ENCODE measurements at places on chromosomes 11 and 22.

GRCh38 chr11:64848214-64848825 is 3.9 kb upstream of the CDC42BPG start:
- no peak for DNase-seq

GRCh38 chr11:19370100-19370861 is 129.5 kb upstream of the E2F8 start:
- DNase-seq: no peak

DNA sequence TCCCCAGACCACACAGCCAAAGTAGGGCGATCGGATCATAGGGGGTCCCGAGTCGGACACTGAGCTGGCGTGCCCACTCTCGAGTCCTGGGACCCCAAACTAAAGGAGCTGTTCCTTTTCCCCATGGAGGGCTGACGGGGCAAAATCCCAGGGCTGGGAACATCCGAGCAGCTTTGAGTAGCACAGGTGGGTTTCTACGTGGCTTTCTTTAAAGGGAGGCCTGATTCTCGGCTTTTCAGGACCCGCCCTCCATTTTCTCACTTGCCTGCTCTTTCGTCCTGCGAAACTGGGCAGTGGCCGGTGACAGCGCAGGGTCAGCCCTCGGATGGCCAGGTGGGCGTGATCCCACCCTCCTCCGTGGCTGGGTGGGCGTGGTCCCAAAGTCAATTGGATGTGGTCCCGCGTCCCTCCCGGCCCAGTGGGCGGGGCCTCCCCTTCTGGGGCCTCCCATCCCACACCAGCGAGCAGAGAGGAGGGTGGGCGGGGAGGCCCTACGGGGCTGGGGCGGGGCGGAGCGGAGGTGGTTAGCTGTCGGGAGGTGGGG is 17.5 kb upstream of the TXNRD2 start:
- DNase-seq: no peak

DNA sequence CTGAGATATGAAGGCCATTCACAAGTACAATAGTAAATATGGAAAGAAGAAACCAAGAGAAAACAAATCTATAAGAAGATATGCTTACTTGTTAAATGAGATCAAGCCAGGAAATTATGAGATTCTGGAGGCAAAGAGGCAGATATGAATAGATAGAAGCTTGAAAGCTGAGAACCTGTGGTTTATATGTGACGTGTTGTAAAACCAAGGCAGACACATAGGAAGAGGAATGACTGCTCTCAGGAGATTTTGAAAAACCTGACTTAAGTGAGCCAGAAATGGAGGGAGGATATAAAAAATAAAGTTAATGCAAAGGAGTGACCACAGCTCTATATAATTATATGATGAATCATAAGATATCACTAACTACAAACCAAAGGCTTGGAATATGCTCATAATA is 1160.5 kb upstream of the CNTN5 start:
- DNase-seq: no peak

DNA sequence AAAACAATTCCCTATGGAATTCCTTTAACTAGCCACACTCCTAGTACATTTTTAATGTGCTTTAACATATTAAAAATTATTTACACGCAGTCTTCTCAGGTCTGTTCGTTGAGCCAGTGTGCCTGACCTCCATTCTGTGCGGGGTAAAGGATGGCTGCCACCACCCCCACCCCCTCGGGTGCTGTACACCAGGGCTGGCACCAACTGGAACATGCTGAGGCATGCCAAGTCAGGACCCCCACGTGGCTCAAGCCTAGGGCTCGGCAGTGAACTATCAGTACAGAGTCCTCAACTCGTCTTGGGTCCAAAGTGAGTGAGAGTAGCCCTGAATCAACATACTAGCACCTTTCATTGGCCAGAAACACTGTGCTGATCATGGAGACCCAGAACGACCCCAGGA is 32.5 kb upstream of the PHF21B start:
- DNase-seq: no peak

DNA sequence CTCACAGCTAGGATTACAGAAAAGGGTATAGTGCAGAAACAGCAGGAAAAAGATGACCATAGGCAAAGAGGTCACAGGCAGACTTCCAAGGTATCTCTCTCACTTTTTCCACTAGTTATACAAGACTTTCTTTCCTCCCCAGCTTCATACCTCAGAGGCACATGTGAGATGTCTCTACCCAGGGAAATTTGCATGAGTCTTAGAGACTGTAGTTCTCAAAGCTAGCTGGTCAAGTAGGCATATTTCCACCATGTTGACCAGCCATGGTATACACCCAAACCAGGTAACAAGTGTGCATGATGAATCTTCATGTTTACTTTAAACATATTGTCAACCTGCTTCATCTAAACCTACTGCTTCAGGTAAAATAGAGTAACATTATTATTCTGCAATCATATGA is 27.9 kb downstream of the PRMT3 start:
- DNase-seq: no peak

DNA sequence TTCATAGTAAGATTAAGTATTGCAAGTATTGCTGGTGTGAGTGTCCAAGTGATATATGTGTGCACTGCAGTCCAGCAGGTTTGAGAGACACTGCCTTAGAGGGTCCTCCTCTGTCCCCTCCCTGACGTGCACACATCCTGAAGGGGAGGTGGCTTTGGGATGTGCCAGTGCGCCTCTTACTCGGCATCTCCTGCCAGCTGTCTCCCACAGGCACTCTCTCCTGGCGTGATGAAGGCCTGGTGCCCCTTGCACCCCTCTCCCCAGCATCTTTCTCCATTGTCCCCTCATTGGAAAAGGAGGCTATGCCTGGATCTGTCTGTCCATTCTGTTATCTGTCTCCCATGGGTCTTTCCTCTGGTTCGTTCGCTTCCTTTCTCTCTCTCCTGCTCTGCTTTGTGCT is 24.2 kb downstream of the GTPBP1 start:
- DNase-seq: peak; percentile 4

DNA sequence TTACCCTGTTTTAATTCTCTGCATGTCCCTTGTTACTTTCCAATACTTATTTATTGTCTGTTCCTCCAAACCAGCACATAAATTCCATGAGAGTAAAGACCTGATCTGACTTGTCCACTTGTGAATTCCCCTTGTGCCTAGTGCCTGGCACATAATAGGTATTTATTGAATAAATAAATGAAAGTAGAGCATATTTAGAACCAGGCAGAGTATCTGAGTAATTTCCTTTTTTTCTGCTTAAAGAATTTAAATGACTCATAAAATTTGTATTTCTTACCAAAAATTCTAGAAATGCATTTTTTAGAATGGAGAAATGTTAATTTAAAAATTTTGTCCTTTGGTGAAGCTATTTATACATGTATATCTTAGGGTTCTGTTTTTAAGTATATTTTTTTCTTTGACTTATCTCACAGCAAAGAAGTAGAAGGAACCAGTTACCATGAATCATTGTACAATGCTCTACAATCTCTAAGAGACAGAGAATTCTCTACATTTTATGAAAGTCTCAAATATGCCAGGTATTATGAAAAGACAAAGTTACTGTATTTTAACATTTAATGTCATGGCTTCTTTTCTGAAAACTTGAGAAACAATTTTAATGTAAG is 96.8 kb downstream of the ATM start:
- DNase-seq: no peak

GRCh38 chr11:253160-253885 is 16.5 kb downstream of the PSMD13 start:
- no peak for DNase-seq

GRCh38 chr22:32576553-32577253 is 102.1 kb downstream of the FBXO7 start:
- DNase-seq: no peak

- DNase-seq: peak; percentile 68
Measured at GRCh38 chr11:63478896-63479295, 12.1 kb downstream of the PLAAT5 start.

DNA sequence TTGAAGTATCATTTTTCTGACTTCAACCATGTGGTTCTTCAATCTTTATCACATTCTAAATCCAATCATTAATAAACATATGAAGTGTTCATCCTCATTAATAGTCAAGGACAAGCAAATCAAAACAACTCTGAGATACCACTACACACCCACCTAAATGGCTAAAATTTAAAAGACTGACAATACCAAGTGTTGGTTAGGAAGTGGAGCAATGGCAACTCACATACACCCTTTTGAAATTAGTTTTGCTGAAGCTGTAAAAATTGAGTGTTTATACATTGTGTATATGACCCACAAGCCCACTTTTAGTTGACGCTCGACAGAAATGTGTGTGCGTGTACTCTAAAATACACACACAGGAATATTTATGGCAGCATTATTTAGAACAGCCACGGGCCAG is 36.7 kb upstream of the LMO2 start:
- no peak for DNase-seq

GRCh38 chr11:28114116-28114515 is 5.9 kb downstream of the METTL15 start:
- DNase-seq: no peak

- no peak for DNase-seq
Measured at GRCh38 chr11:44994753-44995152, 44.1 kb upstream of the TP53I11 start.

DNA sequence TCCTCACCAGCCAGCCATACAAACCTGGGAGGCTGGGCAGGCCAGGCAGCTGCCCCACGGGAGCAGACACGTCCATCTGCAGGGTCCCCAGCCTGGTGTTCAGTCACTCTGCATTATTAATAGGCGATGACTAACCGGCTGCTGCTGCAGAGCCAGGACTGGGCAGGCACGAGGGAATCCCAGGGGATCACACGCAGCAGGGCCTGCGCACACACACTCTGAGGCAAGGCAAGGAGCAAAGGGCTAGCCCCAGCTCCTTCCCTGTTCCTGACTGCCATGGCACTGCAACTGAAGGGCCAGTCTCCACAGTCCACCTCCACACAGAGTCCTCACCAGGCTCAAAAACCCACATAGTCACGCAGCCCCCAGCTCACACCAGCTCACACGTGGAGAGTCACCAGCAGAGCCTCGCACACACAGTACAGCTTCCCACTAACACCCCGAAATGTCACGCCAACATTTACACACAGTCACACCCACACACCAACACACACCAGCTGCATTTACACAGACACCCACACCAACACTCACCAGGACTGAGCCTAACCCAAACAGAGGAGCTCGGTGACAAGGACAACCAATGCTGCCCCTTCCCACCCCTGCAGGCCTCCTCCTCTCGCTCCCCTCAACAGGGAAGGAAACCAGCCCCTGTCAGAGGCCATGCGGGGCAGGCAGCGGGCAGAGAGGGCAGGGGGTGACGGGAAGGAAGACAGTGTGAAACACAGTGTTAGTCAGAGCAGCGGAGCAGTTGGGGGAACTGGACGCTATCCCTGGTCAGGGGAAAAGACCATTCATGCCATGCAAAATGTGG is 47.3 kb downstream of the NRXN2 start:
- DNase-seq: no peak

- DNase-seq: no peak
Measured at GRCh38 chr11:78274739-78275138, 86.0 kb downstream of the USP35 start.

GRCh38 chr11:235180-235579 is 962 bp downstream of the SIRT3 start:
- DNase-seq: no peak

- no peak for DNase-seq
Measured at GRCh38 chr11:124301548-124301947, 12.2 kb downstream of the OR8D1 start.

DNA sequence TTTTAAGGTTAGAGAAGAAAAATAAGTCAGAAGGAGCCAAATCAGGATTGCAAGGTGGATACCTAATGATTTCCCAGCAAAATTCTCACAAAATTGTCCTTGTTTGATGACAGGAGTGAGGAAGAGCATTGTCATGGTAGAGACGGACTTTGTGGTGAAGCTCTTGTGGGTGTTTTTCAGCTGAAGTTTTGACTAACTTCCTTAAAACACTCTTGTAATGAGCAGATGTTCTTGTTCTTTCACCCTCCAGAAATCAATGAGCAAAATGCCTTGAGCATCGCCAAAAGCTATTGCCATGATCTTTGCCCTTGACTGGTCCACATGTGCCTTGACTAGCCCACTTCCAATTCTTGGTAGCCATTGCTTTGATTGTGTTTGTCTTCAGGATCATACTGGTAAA is 20.0 kb downstream of the CALCB start:
- DNase-seq: no peak

- no peak for DNase-seq
Measured at GRCh38 chr11:95085117-95085816, 4.4 kb upstream of the ENDOD1 start.

DNA sequence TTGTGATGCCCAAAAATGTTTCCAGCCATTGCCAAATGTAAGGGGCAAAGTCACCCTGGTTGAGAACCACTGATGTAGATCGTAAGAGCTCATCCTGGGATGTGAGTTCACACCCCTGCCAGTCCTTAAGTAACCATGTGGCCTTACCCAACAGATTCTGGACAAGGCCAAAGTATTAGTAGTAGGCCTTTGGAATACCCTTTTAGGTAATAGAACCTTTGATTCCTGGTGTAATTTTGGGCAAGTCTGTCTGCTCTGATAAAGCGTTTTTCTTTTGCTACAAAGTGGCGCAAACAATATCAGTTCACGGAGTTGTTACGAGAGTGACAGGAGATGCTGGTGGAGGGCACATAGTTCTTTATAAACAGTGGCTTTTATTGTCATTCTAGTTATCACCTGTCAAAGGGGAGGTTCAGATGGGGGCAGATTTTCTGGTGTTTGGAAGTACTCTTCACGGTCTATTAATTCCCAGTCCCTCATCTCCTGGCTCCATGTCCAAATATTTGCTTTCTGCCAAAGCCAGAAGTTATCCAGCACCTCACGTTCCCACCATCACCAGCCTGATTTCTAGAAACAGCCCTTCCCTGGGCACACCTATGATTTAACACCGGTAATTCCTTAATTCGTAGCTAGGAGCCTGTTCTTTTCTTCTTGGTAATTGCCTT is 73.8 kb upstream of the CRYBB3 start:
- DNase-seq: no peak

DNA sequence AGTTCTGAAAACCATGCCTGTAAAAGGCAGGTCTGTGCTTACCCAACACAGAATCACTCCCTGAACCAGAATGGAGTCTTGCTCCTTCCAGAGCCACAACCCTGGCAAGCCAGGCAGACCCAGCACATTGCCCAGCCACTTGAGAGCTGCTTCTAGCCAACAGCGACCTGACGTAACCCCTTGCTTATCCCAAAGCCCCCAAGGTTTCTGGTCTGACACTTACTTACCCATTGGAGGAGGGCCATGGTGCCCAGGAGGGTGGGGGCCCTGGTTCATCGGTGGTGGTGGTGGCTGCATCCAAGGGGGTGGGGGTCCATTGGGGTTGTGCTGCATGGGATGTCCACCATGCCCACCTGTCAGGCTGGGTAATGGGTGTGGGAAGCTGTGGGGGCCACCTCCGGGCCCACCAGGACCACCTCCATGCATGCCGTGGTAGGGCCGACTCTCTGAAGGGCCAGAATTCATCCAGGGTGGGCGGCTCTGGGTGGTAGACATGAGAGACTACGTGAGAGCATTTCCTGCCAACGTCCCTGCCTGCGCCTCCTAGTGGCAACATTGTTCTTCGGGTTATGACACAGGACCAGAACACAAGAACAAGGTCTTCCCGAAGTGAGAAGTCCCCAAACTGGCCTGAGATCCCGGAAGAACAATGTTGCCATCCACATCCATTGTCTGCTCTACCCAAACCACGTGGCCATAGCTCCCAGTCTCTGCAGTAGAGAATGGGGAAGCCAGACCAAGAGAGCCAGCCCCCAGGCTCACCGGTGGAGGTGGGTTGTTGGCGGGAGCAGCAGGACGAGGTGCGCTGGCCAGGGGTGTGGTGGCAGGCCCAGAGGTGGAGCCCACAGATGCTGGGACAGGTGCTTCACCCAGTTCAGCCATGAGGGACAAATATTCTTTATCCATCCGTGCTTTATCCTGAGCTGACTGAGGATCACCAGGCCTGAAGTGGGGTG is 7.8 kb upstream of the PYGM start:
- DNase-seq: no peak

Measured in MM.1S (cell line).